Foreskin keratinocyte (primary cell): ENCODE measurements at places on chromosomes 16 and 17.
A peak's percentile ranks its signal among the peaks of the same experiment; 100 is the strongest.

DNA sequence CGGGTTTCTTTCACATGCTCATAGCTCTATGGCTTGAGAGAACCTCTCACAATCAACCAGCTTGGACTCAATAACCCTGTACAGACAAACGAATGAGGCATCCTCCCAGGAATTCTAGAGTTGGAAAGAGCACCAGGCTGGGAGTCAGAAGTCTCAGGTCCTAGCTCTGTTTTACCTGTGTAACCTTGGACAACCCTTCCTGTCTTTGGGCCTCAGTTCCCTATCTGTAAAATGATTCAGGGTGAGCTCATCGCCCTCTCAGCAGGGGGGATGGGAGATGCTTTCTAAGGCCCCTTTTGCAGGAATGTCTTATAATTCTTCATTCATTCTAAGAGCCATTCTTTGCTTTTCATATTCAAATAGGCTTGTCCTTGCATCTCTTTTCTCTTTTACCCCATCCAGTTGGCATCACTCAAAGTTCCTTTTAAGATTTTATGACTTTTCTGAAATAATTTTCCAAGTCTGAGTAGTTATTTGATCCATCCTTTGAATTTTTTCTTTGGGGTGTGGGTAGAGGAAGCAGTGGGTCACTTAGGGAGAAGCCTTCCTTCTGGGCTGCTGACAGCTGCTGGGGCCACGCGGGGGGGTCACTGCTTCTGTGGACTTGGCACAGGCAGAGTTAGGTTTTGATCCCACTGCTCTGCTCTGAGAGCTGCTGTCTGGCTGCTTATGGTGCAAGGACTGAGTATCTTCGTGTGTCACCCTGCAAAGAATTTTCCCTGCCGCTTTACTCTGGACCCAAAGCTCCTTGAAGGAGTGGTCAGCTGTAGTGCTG lies 102.7 kb downstream of the UTP18 start:
- DNase-seq, result peak; percentile 38

GRCh38 chr16:56758930-56759329 lies 29.0 kb downstream of the NUP93 start:
- no peak for DNase-seq

GRCh38 chr16:48497932-48498768 lies 111.8 kb downstream of the N4BP1 start:
- DNase-seq, result no peak

DNA sequence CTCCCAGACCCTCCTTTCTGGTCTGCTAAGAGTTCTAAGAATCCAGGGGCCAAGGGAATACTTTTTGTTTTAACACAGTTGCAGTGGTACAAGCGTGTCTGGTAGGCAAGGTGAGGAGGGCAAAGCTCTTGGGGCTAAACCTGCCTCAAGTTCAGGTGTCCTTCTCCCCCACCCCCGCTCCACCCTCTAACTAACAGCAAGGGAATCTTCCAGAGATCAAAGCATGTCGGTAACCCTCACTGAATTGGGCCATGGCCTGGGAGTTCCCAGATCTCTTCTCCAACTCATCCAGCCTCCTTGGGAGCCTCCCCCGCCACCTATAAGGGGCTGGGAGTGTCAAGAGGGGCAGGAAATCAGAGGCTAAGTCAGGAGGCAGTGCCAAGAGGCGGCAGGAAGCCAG lies 55.7 kb upstream of the TAC4 start:
- DNase-seq, result no peak

- DNase-seq, result no peak
These were observed 724.9 kb upstream of the SOX9 start for GRCh38 chr17:71395901-71396300.

GRCh38 chr17:42051013-42051400 lies 606 bp upstream of the C17orf113 start:
- DNase-seq, result no peak

DNA sequence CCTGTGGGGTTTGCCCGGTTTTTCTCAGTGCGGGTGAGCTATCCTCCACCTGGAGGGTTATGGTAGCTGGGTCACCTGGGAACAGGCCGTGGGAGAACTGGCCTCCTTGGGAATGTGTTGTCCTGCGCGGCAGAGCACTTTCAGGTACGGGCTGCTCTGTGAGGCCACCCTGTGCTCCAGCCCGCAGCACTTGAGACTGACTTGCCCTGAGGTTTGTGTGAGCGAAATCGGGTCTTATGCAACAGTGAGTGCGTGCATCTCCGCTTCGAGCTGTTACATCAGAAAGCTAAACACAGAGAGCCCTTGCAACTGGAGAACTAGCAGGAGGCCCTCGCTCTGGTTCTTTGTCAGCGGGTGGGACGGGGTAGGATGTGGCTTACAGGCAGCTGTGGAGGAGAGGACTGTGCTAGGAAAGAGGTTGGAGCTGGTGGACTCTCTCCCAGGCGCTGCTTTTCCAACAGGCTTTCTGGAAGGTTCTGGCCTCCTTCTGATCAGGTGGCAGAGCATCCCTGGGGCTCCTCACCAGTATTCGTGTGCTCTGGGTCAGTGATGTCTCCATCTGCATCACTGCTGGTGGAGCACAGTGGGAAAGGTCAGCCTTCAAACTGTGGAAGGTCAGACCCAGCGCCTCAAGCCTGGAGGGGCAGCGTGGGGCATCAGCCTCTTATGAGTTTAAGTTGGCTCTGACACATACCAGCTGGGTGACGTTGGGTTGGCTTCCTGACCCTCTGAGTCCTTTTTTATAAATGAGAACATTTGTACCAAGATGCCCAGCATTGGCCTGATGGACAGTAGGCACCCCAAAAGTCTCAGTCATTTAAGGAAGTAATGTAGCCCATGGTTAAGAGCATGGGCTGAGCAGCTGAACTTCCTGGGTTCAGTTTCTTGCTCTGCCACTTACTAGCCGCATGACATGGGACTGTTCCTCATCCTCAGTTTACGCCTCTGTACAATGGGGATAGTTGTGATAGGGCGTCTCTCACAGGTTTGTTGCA lies 76.3 kb downstream of the KSR1 start:
- DNase-seq, result no peak

- DNase-seq, result no peak
These were observed 3.1 kb downstream of the DHRS11 start for GRCh38 chr17:36594626-36595401.

DNA sequence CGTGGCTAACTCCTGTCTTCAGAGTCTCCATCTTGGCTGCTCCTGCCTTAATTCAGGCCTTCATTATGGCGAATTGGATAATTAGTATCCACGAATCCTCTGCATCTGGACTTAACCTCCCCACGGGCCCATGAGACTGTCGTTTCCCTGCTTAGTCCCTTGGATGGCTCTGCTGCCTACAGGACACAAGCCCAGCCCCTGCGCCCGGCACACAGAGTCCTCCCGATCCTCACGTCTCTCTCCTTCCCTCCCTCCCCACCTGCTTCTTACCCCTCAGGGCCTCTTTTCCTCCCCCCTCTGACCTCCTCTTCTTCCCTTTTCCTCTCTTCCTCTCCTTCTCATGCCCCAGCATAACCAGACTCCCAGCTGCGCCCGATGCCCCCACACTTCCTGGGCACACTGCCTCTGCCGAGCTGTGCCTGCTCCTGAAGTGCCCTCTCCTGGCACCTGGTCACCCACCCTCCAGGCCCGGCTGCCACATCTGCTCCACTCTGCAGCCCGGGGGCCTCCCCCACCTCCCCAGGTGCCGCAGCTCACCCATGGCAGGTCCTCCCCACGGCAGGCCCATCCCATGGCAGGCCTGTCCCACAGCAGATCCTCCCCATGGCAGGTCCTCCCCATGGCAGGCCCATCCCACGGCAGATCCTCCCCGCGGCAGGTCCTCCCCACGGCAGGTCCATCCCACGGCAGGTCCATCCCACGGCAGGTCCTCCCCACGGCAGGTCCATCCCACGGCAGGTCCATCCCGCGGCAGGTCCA lies 45.9 kb downstream of the RPH3AL start:
- no peak for DNase-seq

- DNase-seq, result no peak
These were observed 3.0 kb downstream of the NGFR start for GRCh38 chr17:49498029-49498615.

- DNase-seq, result no peak
These were observed 30.2 kb downstream of the MSI2 start for GRCh38 chr17:57286399-57287105.

DNA sequence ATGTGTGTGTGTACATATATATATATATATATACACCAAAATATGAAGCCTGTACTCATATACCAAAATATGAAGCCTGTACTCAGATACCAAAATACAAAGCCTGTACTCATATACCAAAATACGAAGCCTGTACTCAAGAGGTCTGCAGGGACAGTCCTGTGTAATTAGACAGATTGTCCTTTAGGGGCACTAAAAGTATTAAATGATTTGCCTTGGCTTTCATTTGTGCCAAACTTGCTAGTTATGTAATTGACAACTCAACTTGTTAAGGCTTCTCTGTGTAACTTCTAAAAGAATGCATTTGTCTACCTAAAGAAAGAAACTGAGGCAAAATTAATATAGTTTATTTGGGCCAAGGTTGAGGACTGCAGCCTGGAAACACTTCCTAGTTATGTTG lies 30.8 kb upstream of the DHX40 start:
- DNase-seq, result no peak

- DNase-seq, result no peak
These were observed 31.2 kb downstream of the PITPNM3 start for GRCh38 chr17:6525141-6525540.

GRCh38 chr17:81063106-81064093 lies 28.4 kb downstream of the BAIAP2 start:
- no peak for DNase-seq

DNA sequence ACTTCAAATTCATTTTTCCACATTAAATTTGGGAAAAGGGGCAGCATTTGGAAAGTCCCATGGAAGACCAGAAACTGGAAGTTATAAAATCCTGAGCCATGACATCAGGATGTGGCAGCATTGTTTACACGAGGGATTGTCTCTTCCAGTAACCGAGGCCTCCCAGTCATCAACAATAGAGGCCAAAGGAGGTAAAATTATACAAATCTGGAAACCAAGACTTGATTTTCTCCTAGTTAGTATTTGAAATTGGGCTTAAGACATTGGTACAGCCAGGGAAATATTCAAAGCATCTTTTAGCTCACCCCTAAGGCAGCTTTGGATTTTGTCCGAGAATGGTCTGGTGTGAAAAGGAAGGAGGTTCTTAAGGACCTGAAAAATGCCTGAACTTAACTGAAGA lies 251.6 kb upstream of the FOXF1 start:
- DNase-seq, result no peak
